ENCODE measurements at places on chromosomes 4 and X. TPM values are rescaled to one million over a fixed set of nuclear protein-coding genes. Genes with fewer than 3 reads are reported as not detected.

GRCh38 chr4:162162672-162163071, 1.1 kb downstream of the FSTL5 start:
- no peak for DNase-seq

GRCh38 chrX:68045008-68045577, 388.2 kb downstream of the OPHN1 start:
- DNase-seq = no peak

DNA sequence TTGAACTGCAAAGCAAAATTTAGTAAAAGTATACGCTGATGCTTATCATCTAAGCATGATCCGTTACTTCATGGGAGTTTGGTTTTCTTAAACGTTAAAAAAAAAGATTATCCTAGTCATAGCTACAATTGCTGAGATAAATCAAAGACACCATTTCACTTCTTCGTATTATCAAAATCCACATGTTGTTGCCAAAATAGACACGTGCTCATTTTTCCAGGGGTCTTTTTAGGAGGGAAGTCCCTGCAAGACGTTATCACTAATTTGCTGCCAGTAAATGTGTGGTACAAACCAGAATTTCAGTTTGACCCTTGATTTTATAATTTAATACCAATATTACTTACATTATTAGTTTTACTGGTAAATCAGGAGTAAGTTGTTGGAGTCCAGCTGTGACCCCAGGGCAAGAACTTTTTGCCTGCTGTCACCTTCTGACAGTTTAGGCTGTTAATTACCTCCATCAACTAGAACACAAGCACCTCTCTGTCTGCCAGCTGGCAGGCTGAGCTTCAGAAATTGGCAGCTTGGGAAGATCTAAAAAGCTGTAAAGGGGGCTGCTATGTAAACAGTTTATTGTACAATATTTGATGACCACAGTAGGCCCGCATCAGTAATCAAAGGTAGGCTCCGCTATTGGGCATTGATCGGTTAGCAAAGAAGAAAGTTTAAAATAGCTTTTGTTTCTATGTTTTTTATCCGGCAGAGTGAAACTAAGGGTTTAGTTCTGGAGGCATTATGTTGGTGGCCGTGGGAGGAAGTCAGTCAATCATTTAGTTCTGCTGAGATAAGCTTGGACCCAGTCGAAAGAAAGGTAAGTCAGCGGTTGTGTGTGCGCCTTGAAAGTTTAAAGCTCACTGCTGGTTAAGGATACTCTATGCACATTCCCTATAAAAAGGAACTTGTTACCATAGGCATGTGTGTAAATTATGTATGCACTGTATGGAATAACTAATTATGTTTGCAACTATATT, 196.4 kb downstream of the FBXO8 start:
- no peak for DNase-seq

The FAT1 gene
- 0.90 TPM for total RNA-seq

DNA sequence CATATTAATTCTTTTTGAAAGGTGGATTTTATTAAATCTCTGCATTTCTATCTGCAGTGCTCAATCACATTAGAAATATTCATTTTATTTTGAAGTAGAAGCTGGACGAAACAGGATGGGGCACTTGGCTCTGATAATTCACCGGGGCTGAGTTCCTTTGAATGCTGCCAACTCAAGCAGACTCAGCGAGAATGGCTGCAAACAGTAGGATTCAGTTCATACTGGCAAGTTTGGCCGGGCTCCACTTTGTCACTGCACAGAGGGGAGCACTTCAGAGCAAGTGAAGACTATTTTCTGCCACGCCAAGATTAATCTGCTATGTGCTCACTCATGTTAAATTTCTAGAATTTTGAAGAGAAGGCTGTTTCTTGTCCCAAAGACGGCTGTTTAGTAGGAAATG, 30.7 kb upstream of the KLHL8 start:
- no peak for DNase-seq

DNA sequence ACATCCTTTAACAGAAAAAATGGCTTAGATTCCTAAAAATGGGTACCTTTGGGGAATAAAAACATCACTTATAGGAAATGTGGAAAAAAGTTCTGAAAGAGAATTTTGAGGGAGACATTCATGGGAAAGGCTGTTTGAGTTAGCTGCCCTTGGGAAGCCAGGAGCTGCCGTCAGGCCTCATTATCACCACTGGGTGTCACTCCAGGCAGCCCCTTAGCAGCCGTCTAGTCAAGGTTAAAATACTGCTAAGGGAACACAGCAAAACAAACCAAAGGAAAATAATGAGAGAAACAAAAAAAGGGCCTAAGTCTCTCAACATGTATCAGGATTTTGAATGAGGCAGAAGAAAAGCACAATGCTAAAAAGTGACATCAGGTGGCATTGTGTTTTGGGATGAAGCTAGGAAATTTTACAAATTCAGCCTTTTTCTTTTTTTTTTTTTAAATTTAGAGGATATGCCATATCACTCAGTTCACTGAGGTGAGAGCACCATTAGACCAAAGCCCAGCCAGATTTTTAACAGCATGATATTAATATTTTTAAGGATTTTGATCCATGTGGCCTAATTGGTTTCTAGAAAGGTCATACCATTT, 235.3 kb downstream of the GPAT3 start:
- no peak for DNase-seq

The SLC25A14 gene
- 9.6 TPM for total RNA-seq

DNA sequence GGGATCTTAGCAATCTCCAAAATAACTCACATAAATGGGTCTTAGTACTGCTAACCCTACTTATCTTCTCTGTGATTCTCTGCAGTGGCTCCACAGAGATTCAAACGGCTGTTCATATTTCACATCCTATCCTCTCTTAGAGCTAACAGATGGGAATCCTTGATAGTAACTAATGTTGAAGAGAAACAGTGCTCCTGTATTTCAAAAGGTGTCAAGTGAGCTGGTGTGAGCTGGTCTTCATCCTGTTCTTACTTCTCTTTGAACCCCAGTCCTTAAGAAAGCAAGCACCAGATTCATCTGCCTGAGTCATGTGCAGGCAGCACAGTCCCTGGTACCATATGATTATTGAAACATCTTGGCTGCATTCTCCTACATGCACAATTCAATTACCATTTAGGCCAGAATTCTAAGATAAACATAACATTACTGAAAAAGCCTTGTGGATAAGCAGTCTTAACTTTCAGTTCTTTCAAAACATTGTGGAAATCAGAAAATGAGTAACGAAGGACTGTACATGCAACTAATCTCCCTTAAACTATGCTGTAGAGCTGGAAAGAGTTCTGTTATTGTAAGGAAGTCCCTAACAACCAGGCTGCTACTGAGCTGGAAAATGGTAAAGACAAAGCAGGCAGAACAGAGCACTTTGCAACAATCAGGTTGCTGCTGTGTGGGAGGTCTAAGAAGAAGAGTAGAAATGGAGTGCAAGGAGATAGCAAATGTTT, 153.1 kb downstream of the NPNT start:
- no peak for DNase-seq

DNA sequence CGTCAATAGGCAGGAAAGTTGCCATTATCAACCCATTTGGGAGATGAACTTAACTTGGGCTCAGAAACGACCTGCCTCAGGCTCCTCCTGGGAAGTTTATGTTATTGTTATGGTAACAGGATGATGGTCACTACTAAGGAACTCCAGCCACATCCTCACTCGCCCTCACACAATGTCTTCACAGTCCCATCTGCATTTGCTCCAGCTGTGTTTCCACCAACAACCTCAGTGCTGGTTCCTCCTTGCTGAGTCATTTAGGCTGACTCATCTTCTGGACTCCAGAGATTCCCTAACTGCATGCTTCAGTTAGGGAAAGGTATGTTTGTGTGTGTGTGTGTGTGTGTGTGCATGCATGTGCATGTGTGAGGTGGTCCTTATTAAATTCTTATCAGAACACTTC, 293.4 kb upstream of the BOD1L1 start:
- no peak for DNase-seq

- DNase-seq = no peak
Observed at GRCh38 chrX:33210156-33210555, 1.2 kb downstream of the DMD start.

The HEPH gene
- 0.05 TPM for total RNA-seq

DNA sequence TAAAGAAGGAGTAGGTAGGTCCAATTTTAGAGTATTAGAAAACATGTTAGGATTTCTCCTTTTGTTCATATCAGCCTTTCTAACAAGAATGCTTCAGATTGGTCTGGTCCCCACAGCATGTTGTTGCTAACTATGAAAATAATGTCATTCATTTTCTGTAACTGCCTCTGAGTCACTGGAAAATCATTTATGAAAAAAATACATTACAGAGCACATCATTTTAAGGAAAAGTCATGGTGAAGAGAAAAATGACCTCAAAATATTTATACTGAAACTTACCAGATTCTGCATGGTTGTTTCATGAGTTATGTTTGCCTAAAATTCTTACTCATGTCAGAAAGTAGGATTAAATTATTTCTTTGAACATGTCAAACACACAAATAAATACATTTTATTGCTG, 35.2 kb downstream of the DTHD1 start:
- no peak for DNase-seq

The L1CAM gene
- total RNA-seq = 0.46 TPM

GRCh38 chr4:158397781-158398180, 123.9 kb upstream of the RXFP1 start:
- no peak for DNase-seq

- DNase-seq = no peak
Observed at GRCh38 chr4:85474818-85475630, at the start of gene ARHGAP24. ARHGAP24 (plus strand) TSS chr4:85475150.

The KDR gene
- 0.05 TPM for total RNA-seq

- no peak for DNase-seq
Observed at GRCh38 chr4:66736606-66737005, 808.7 kb downstream of the CENPC start.

GRCh38 chrX:97109730-97110129, 226.0 kb downstream of the RPA4 start:
- DNase-seq = no peak

- no peak for DNase-seq
Observed at GRCh38 chr4:143598816-143599215, 85.3 kb downstream of the SMARCA5 start.

DNA sequence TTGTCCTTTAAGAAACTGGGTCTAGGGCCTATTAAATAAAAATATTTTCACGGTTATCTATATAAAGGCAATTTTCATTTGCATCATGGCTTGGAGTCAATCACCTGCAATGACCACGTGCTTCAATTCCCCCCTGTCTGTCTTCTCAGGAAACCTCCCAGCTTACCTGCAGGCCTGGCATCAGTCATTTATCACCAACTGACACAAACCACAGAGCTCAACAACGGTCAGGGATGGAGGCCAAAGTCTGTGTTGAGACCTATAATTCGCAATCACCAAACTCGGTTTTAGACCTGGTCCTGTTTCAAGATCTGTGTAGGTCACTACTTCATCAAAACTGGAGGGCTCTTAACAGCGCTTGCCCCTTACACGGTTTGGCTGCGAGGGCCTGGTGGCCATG, 1.9 kb downstream of the SLC9A7 start:
- DNase-seq = no peak

DNA sequence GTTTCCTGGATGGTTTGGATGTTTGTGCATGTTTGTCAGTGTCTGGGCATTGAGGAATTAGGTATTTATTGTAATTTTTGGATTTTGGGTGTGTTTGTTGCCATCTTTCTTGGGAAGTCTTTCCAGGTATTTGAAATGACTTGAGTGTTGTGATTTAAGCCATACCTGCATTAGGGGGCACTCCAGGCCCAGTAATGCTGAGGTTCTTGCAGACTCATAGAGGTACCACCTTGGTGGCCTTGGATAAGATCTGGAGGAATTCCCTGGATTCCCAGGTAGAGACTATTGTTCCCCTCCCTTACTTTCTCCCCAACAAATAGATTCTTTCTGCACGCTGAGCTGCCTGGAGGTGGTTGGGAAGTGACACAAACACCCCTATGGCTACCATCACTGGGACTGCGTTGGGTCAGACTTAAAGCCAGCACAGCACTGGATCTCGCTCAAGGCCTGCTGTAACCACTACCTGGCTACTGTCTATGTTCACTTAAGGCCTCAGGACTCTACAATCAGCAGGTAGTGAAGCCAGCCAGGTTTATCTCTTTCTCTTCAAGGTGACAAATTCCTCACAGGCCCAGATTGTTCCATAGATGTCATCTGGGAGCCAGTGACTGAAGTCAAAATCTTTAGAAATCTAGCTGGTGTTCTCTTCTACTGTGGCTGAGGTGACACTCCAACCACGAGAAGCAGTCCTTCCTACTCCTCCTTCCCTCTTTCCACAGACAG, 643.6 kb downstream of the PDHA2 start:
- DNase-seq = no peak

DNA sequence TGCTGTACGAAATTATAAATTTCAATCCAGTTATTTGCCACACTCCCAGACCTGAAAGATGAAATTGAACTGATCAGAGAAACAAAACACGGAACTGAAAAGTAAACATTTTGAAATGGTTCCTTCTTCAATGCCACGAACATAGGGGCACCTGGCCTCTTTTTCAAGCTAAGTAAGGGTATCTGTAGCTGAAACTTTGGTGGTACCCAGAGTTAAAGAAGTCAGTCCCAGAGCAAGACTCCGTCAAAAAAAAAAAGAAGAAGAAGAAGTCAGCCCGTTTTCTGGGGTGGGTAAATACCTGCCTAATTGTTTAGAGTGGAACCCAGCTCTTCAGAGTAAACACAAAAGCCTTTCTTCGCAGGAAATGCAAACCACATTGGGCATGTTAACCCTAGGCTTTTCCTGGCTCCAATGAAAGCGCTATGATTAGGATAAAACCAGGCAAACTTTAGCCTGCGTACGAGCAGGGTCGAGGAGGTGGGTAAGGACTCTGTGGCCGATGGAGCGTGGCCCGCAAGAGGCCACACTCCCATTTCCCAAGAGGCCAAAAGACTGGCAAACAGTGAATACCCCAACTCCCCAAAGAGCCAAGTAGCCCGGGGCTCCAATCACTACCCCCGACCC, 1.3 kb downstream of the ANTXR2 start:
- DNase-seq = no peak

GRCh38 chr4:169039251-169039954, 29.3 kb upstream of the CBR4 start:
- DNase-seq = no peak

The KLHL5 gene
- total RNA-seq = 12.7 TPM

GRCh38 chr4:175560604-175561003, 251.5 kb downstream of the GPM6A start:
- DNase-seq = no peak

The GLRA3 gene
- not detected for total RNA-seq

DNA sequence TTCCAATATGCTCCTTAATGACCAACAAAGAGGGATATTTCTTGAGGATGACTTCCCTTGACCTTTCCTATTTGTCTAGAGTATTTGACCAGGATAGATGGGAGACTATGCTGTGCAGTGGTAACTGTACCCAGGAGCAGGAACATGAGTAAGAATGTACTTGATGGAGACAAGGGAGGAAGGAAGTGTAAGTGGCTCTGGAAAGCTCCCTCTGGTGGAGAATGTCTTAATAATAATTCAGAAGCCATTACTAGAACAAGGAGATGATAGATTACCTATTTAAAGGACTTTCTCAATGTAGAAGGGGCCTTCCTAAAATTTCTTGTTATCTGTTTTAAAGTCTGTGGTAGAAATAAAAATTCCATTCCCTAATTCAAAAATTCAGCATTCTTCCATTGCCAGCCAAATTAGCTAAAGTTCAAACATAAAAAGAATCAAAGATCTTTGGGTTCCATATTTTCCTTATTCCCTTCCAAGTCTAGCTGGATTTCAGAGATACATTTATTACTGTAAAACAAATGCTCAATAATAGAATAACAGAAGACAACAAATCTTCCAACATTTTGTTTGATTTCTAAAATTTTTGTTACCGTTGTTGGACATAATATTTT, 83.8 kb downstream of the GRID2 start:
- DNase-seq = no peak

The GAGE1 gene
- total RNA-seq = not detected

Measured in activated T-cell treated with anti-CD3 and anti-CD28 coated beads, Interleukin-2, amount 50 U/mL, for 4 hours (primary cell).